Smooth muscle cell of the brain vasculature (primary cell): ENCODE measurements at places on chromosomes 13 and 19.

GRCh38 chr19:46296202-46296480, 701 bp upstream of the HIF3A start:
- DNase-seq = no peak

DNA sequence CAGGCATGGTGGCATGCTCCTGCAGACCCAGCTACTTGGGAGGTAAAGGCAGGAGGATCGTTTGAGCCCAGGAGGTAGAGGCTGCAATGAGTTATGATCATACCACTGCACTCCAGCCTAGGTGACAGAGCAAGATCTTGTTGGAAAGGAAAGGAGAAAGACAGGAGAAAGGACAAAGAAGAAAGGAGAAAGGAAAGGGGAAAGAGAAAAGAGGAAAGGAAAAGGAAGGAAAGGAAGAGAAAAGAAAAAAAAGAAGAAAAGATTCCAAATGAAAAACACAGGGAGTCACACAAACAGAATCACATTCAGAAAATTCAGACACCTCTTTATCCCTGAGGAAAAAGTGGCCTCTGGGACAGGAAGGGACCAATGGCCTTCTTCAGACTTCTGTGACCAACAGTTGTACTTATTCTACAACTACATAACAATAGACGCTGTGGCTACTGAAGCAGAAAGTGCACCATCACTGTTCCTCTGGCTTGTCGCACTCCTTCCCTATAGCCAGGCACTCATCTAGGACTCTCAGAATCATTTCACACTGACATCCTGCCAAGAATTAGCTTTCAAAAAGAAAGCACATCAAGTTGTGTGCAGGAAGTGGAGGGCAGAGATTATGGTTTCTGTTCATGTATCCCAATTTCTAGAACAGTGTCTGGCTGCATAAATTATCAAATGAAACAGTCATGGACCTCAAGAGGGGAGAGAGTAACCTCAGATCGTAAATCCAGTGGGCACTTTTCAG, 5.9 kb downstream of the MTMR6 start:
- no peak for DNase-seq

- DNase-seq = no peak
Measured at GRCh38 chr19:33572929-33573328, 48.8 kb upstream of the CHST8 start.

DNA sequence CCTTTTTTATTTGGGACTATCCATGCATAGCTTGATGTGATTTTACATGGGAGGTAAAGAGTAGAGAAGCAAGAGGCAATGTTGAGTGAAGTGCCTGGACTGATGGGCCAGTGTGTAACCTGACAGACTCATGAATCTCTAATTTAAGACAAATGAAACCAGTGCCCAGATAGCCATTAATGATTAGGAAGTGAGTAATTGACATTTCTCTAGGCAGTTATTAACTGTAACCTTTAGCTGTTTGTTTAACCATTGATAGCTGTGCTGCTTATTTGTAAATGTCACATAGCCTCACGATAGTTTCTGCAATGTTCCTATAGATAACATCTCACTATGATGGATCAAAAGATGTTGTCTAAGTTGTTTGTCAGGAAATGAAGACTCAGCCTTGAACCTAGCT, 1047.5 kb upstream of the SPRY2 start:
- DNase-seq = no peak

GRCh38 chr13:78045916-78046315, 127.3 kb upstream of the EDNRB start:
- no peak for DNase-seq

- DNase-seq = no peak
Measured at GRCh38 chr13:49210669-49211068, 9.5 kb upstream of the MLNR start.

DNA sequence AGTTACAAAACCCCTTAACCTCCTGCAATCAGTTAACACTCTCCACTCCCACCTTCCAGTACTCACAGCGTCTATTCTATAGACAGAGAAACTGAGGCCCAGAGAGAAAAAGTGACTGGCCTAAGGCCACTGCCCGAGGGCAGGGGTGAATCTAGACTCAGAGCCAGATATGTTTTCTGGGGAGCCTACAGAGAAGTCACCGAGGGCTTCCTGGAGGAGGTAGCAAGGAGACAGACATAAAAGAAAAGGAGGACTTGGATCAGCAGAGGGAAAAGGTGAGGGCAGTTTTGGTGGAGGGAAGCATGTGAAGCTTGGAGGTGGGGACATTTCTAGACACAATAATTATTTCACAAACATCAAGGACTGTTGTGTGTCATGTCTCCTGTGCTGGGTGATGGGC, 1.6 kb upstream of the COMP start:
- DNase-seq = no peak

- DNase-seq = no peak
Measured at GRCh38 chr19:8021374-8021773, 15.9 kb upstream of the ELAVL1 start.

DNA sequence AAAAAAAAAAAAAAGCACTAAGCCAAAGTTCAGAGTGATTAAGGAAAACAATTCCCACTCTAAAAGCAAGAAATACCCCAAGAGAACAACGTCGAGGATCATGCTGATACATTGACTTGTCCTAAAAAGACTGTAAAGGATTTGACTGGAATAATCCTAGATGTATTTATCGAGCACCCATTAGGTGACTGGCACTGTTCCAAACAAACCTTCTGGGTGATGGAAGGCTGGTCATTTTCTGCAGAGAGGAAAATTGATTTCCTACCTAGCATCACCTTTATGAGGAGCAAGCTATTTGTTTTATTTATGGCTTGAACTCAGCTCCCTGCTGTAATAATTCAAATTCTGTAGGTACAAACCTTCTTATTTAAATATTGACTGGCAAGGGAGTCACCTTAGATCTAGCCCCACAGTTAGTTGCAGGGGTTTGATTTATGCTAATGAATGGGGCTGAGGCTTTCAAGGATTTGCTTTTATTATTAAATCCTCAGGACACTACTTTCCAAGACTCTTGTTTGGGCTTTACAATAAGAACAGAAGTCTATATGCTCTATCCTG, 471.0 kb downstream of the OLFM4 start:
- no peak for DNase-seq

GRCh38 chr13:98523455-98524102, 53.3 kb downstream of the STK24 start:
- no peak for DNase-seq

DNA sequence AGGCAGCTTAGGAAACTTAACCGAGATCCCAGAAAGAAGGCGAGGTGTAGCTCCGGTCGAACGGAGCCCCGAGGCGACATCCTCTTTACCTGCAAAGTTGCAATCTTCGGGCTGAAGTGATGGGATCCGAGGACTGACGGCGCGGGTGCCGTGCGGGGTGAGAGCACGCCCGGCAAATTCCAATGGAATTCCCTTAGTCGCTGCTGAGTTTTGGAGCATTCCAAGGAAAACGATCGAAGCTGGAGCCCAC, 141 bp downstream of the TRPC4 start:
- no peak for DNase-seq

- peak; percentile 61 for DNase-seq
Measured at GRCh38 chr13:99617474-99618255, 116.4 kb downstream of the TM9SF2 start.
